ENCODE measurements at places on chromosomes 2 and 18. TPM values are rescaled to one million over a fixed set of nuclear protein-coding genes. Genes with fewer than 3 reads are reported as not detected.

The ALPI gene
- total RNA-seq = not detected

The PIEZO2 gene
- total RNA-seq = 6.8 TPM

The SPP2 gene
- 0.34 TPM for total RNA-seq

The HOXD13 gene
- not detected for total RNA-seq

- DNase-seq = peak; percentile 82
- H3K36me3 ChIP-seq = no peaks in the 10 kb centered on the region
- H3K27ac ChIP-seq = peak overlapping the region; percentile 61
- H3K27me3 ChIP-seq = no peaks in the 10 kb centered on the region
- peak overlapping the region; percentile 50 for H3K4me3 ChIP-seq
- peaks cover 26% of the 10 kb centered on the region for H3K4me1 ChIP-seq
Measured at GRCh38 chr2:217943446-217944321, 59.1 kb downstream of the TNS1 start.

DNA sequence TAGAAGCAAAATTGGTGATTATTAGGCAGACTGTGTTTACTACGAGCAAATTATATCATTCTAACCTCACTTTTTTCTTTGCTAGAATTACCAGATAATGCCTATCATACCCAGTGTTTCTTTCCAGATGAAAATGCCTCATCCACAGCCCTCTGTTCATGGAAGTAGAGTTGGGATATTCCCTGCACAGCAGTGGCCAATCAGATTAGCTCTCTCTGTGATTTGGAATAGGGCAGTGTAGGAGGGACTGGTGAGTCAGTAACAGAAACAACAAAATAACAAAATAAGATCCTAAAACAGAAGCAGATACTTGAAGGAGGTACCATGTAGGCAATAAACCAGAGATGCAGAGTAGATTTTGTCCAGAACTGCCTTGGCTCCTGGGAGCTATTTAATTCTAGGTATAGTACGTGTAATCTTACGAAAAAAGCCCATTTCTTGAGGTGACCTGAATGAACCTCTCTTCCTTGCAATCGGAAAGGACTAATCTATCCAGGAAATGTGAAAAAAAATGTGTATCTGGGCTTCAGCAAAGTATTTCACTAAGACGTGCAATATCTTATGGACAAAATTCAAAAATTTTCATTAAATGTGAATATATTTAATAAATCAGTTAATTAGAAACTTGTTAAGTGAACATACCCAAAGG, 18.4 kb upstream of the TMEM17 start:
- H3K4me1 ChIP-seq = peaks cover 12% of the 10 kb centered on the region
- no peak overlapping the region for H3K27ac ChIP-seq
- no peak overlapping the region for H3K4me3 ChIP-seq
- no peaks in the 10 kb centered on the region for H3K36me3 ChIP-seq
- H3K27me3 ChIP-seq = no peaks in the 10 kb centered on the region
- DNase-seq = no peak

DNA sequence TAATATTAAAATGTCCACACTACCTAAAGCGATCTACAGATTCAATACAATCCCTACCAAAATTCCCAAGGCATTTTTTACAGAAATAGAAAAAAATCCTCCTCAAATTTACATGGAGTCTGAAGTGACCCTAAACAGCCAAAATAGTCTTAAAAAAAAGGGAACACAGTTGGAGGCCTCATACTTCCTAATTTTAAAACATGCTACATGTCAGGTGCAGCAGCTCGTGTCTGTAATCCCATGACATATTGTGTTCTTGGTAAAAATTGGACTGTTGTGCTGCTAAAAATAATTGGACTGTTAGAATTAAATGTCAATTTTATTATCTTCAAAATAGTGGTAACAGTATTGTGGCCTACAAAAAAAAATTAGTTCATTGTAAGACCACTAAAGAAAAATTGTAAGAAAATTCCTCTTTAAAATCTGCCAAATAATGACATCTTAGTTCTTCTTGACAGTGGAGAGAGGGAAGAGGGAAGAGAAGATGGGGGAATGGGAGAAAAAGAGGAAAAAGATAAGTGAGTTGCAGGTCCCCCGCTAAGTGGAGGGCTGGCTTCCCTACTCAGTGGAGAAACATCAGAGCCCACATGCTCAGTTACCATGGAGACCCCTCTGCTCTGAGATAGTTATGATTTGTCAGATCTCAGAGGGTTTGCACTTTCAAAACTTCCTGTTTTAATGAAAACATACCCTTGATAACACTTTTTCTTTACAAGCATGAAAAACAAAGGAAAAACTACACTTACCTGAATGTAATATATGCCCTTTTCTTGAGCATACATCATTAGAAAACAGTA, 46.5 kb downstream of the UNC50 start:
- H3K4me3 ChIP-seq = no peak overlapping the region
- no peak overlapping the region for H3K27ac ChIP-seq
- H3K36me3 ChIP-seq = no peaks in the 10 kb centered on the region
- H3K27me3 ChIP-seq = no peaks in the 10 kb centered on the region
- no peaks in the 10 kb centered on the region for H3K4me1 ChIP-seq
- no peak for DNase-seq

DNA sequence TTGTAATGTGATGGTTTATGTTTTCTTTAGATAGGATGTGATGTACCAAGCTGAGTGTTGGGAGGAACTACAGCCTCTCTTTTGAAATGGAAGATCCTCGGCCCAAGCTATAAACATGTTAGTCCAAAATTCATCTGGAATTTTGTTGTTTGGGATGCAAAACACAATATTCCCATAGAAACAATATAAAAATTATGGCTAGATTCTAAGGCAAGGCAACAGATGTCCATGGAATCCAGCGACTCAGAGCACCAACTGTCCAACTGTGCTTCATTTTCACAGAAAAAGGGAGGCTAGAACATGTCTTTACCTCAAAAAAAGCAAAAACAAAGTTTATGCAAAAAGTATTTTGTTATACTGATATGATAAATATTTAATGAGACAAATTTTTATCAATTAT, 52.4 kb upstream of the ATP8B1 start:
- no peaks in the 10 kb centered on the region for H3K27me3 ChIP-seq
- no peaks in the 10 kb centered on the region for H3K4me1 ChIP-seq
- H3K4me3 ChIP-seq = no peak overlapping the region

All from ovary (tissue), 10 donors.